ENCODE measurements at places on chromosomes 16 and 17. TPM values are rescaled to one million over a fixed set of nuclear protein-coding genes. Genes with fewer than 3 reads are reported as not detected.

DNA sequence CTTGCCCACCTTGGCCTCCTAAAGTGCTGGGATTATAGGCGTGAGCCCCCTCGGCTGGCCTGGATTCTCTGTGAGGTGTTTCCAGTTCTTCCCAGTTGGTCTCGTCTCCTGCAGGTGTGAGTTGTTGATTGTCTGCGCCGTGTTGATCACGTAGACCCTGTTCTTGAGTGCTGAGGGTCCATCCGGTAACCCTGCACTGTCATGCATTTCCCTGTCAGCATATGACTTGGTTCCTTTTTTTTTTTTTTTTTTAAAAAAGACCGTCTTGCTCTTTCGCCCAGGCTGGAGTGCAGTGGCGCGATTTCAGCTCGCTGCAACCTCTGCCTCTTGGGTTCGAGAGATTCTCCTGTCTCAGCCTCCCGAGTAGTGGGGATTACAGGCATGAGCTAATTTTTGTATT is 17.3 kb downstream of the MGRN1 start:
- no peak for DNase-seq
- peaks cover 43% of the 10 kb centered on the region for H3K4me1 ChIP-seq
- H3K27ac ChIP-seq: peak overlapping the region; percentile 18
- no peak overlapping the region for H3K4me3 ChIP-seq
- no peaks in the 10 kb centered on the region for H3K27me3 ChIP-seq

- no peak overlapping the region for H3K27ac ChIP-seq
- H3K36me3 ChIP-seq: no peaks in the 10 kb centered on the region
- DNase-seq: no peak
- no peak overlapping the region for H3K4me3 ChIP-seq
- no peaks in the 10 kb centered on the region for H3K4me1 ChIP-seq
Observed at GRCh38 chr17:15954222-15954621, 9.3 kb downstream of the ADORA2B start.

The AOC3 gene
- 45.5 TPM for total RNA-seq

DNA sequence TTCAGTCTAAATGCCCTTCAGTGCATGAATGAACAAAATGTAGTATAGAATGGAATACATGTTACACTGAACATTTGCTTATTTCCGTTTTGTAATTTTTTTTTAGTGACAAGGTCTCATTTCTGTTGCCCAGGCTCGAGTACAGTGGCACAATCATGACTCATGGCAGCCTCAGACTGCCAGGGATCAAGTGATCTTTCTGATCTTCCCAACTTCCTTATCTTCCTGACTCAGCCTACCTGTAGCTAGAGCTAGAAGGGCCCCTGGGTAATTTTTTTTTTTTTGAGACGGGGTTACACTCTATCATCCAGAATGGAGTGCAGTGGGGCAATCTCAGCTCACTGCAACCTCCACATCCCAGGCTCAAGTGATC is 7.3 kb upstream of the SLX4 start:
- peaks cover 6% of the 10 kb centered on the region for H3K36me3 ChIP-seq
- no peak for DNase-seq
- peaks cover 26% of the 10 kb centered on the region for H3K4me1 ChIP-seq
- H3K27me3 ChIP-seq: no peaks in the 10 kb centered on the region
- H3K4me3 ChIP-seq: no peak overlapping the region
